ENCODE measurements at places on chromosomes 3 and 15. TPM values are rescaled to one million over a fixed set of nuclear protein-coding genes. Genes with fewer than 3 reads are reported as not detected.

DNA sequence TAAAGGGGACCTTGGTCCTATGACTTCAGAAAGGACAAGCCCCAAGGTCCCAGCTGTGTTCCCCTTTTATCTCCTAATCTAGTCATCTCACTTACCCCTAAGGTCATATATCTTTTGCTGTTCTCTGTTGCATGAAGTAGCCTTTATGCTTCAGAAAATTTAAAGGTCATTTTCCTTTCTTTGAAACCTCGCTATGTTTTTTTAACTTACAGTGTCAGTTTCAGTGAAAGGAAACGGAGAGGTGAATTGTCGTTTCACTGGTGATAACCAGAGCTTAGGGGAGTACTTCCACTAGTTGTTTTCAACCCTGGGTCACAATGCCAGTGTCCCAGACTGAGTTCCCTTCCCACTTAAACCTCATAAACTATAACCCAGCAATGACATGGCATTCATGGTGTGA, 357.4 kb downstream of the GAP43 start:
- no peak for DNase-seq

DNA sequence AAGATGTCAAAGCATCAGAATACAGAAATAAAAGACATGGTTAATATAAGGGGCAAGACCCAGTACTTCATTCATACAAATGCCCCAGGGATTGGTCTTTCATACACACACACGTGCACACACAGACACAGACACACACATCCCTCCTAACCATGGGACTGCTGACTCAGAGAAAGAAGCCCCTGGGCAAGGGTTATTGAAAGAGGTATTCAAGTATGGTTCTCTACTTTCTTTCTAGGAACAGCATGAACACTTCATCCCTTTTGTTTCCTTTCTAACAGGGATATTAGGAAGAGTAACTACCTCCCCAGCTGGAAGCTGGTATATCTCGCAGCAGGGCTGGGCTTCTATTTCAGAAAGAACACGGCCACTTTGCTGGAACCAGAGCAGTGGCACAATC, 33.2 kb upstream of the ZFAND6 start:
- DNase-seq: no peak

DNA sequence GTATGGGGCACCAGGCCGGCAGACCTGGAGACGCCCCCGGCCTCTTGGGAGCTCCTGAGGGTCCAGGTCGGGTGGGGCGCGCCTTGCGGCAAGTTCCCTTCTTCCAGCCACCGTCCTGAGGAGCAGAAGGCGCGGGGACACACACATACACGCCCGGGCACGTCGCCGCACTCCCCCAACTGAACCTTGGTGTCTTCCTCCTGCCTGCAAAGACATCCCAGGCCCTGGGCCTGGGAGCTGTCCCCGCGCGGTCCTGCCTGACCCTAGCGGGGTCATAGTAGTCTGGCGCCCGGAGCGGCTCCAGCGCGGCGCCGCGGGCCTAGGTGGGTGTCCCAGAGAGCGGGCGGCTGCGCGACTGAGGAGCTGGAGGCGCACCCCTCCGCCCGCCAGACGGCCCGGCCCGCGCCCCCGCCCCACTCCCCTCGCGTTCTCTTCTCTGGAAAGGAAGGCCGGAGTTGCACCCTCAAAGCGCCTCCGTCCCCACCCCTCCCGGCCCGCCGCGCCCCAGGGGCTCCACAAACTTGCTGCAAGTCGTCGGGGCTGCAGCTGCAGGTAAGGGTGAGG, 185.9 kb upstream of the LINGO1 start:
- DNase-seq: no peak

DNA sequence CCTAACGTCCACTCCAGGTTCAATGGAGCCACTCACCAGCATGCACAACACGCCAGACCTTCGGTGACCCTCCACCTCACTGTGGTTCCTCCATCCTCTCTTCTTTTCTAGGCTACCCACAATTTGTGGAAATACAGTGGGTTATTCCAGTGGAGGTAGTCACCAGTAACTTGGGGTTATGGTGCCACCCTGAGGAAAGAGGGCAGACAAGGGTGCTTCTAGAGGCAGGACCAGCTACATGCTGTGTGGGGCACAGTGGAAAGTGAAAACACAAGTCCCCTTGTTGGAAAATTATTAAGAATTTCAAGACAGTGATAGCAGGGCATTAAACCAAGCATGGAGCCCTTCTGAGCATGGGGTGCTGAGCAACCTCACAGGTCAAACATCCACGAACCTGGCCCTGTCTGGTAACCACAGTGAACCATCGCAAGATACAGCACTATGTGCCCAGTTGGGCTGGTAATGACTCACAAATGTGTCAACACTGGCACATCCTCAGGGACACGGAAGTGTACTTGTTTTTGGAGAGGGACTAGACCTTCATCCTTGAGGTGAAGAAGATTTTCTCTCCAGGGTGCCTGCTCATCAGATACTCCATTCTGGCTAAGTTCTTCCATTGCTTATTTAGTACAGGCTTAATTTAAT, 166.7 kb downstream of the STT3B start:
- no peak for DNase-seq

DNA sequence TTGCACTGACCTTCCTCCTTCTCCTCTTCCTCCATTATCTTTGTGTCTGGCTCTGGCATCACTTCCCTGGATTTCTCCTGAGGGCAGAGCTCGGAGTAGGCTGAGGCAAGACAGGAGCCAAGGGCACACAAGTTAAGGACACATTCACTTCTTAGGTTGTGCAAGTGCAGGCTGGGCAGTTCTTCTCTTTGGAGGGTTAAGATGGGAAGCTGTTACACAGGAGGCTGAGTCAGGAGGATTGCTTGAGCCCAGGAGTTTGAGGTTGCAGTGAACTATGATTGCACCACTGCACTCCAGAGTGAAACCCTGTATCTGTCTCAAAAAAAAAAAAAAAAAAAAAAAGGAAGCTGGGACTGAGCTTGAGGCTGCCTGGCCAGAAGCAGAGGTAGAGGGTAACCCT, 176.2 kb upstream of the ANKRD28 start:
- no peak for DNase-seq

DNA sequence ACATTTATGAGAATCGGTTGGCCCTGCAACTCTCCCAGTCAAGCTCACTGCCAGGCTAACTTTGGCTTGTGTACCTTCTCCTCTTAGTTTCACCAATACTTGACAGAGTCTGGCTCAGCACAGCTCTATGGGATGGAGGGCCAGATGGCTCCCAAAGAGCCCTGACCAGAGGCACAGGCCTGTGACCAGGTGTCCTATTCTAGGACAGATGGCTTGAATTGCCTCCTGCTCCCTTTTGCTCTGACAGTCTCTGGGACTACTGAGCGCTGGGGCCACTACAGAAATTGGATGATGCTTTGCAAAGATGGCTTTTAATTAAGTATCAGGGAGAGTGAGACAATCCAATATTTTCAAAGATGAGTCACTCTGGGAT, 10.3 kb upstream of the ARID3B start:
- no peak for DNase-seq

Gene C3orf49
- not detected for total RNA-seq

Gene MUC4
- not detected for total RNA-seq

Gene UBL7
- 57.8 TPM for total RNA-seq

Gene CCR2
- total RNA-seq: not detected

Gene PARP15
- total RNA-seq: not detected

Gene NEK11
- 1.9 TPM for total RNA-seq

Gene PLAAT1
- 0.54 TPM for total RNA-seq
